ENCODE measurements at places on chromosomes 3 and 15.

DNA sequence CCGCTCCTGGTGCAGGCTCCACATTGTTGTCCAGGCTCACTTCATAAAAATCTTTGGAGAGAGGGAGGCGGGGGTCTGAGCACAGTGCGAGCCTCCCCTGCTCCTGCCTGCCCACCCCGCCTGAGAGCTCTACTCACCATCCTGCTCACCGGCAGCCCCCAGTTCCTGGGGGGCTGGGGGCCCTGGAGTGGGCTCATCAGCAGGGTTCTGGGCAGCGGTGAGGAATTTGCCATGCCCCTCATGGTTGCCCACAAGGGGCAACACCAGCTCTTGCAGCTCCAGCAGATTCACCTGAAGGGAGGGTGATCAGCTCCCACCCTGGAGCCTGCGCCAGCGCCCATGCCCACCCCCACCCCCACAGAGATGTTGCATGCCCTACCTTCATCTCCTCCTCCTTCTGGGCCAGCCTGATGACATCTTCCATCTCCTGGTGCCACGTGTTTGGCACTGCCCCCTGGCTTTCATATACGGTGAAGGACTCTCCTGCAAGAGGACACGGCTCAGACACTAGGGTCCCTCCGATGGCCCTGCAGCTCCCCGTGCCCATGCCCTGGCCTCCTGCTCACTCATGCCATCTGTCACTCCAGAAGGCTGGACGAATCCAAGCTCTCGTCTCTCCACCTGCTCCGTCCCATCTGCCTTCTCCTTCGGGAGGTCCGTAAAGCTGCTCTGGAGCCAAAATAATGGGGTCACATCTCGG, 162.1 kb downstream of the TBC1D2B start:
- no peak for DNase-seq

DNA sequence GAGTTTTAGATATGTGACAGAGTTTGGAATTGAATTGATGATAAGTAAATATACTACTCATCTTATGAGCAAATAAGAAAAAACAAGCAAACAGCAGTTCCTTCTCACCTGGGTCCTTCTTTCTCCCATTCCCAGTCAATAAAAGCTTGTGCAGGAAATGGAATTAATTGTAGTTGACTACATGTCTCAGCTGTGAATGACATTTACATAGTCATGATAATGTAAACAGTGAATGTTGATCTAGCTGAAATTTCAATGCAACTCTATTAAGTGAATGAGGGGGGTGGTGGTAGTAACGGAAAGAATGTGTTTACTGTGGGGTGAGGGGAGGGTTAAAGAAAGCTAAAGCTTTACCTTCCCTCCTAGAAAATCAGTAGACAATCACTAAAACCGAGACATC, 76.2 kb downstream of the NFKBIZ start:
- no peak for DNase-seq

GRCh38 chr3:47536967-47537366, 23.5 kb upstream of the ELP6 start:
- DNase-seq, result no peak

DNA sequence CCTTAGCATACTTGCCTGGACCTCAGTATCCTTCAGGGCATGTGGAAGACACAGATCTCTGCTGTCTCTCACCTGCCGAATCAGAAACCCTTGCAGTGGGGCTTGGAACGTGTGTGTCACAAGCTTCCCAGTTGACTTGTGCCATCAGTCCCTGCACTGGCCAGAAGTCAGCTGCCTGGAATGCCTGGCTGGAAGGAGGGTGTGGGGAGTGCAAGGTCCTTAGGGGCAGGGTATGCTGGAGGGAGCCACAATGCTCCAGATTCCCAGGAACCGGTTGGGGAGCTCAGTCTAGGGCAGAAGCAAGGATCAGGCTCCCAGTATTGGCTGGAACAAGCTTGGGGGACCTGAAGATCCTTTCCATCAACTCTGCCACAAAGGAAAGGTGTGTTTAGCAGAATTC, 27.1 kb downstream of the SPSB4 start:
- DNase-seq, result no peak

GRCh38 chr15:57060799-57061198, 142.4 kb downstream of the TCF12 start:
- no peak for DNase-seq

All from effector CD4-positive, alpha-beta T cell (primary cell).